NCI-H2107 (cell line): ENCODE measurements at places on chromosomes 2 and 18.

DNA sequence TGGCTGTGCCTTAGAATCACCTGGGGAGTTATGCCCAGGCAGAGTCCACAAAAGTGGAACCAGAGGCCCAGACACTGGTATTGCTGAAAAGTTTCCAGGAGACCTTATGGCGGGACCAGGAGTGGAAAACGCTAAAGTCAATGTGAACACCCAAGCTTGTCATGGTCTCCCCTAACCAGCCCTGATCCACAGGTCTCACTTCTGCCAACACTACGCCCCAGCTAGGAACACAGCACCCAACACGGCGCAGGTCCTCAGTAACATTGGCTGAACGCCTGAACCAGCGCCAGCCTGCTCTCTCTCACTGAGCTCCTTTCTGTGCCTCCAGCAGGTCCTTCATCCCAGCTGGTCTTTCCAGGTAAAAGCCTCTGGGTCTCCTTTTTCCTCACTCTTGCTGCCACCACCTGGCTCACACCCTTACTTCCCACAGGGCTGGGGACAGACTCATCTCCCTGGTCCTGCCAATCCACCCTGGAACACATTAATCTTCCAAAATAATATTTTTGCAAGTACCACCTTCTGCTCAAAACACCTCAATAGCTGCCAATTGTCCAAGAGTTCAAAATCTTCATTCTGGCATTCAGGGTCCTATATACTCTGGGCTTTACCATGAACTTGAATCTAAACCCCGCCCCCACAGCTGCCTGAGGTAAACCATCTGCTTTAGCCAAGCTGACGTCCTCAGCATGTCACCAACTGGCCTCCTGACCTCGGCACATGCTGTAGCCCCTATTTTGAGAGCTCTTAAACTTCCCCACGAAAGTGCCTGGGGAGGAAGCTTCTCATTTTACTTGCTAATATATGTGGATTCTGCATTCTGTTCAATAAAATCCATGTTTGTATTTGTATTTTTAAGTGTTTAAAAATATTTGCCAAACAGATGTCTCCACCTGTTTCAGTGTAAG, 34.6 kb downstream of the ADCY3 start:
- no peak for DNase-seq

GRCh38 chr2:58407487-58407886, 166.4 kb upstream of the FANCL start:
- no peak for DNase-seq

GRCh38 chr2:69936906-69937305, 22.0 kb downstream of the MXD1 start:
- DNase-seq, result no peak

GRCh38 chr2:120807751-120808150, 72.1 kb downstream of the GLI2 start:
- no peak for DNase-seq

DNA sequence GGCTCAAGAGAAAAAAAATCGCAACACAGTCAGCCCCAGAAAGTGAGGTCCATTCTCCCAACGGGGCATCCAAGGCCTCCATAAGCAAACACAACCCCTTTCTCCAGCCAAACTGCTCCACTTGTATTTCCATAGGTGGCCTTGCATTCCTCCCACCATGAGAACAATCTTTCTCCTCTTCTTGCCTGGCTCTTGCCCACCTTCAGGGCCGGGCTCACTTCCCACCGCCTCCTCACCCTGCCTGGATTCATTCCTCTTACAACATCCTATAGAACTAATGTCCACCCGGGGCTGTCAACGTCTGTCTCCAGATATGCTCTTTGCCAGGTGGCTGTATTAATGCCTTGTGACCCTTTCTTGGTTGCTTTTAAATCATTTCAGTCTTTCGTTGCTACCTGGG, 124.5 kb downstream of the SMAD7 start:
- DNase-seq, result no peak

- DNase-seq, result no peak
These were observed 207.0 kb upstream of the SKOR2 start for GRCh38 chr18:47458483-47458882.

- DNase-seq, result no peak
These were observed 774.6 kb upstream of the FAM98A start for GRCh38 chr2:34373586-34374233.

GRCh38 chr2:38158378-38159118, 82.6 kb upstream of the CYP1B1 start:
- DNase-seq, result no peak

- no peak for DNase-seq
These were observed 88.6 kb upstream of the ACAA2 start for GRCh38 chr18:49901862-49902340.

GRCh38 chr2:10454505-10454904, 6.4 kb upstream of the ODC1 start:
- no peak for DNase-seq

GRCh38 chr2:239506101-239506857, 105.5 kb upstream of the HDAC4 start:
- DNase-seq, result no peak

- no peak for DNase-seq
These were observed 85.7 kb downstream of the EN1 start for GRCh38 chr2:118761771-118762170.

DNA sequence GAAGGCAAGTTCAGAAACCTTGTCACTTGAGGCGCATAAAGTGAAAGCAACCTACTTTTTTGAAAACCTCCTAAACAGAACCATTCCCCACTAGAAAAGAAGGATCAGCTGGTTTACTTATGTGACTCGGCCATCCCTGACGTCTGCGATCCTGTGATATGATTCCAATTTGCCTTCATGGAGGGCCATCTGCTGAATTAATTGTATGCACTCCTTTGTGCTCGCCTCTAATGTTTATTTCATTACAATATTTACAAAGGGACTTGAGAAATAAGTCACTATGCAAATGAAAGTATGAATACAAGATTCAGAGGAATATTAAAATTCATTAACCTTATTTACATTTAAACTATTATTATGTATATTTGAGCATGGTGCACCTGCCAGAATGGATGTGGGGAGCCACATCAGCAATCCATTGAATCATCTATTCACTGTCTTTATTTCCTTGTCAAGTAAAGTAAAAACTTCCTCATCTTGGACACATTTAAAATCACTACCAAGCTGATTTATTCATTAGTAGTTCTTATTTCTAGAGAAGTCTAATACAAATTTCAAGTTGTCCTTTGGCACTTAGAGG, 96.5 kb downstream of the RBM43 start:
- DNase-seq, result no peak

DNA sequence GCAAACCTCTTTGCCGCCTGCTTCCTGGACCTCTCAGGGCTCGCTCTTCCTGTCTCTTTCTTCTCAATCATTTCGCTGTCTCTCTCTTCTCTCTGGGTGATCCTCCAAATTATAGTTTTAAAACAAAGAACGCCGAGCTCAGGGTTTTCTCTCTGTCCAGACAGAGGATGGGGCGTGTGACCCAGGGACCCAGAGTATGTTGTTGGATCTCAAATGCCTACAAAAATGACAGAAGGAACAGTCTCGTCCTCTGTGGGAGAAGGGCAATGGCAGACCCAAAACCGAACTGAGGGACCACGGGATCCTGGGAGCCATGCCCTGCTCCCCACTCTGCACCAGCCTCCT, 88.5 kb downstream of the EIPR1 start:
- DNase-seq, result no peak

DNA sequence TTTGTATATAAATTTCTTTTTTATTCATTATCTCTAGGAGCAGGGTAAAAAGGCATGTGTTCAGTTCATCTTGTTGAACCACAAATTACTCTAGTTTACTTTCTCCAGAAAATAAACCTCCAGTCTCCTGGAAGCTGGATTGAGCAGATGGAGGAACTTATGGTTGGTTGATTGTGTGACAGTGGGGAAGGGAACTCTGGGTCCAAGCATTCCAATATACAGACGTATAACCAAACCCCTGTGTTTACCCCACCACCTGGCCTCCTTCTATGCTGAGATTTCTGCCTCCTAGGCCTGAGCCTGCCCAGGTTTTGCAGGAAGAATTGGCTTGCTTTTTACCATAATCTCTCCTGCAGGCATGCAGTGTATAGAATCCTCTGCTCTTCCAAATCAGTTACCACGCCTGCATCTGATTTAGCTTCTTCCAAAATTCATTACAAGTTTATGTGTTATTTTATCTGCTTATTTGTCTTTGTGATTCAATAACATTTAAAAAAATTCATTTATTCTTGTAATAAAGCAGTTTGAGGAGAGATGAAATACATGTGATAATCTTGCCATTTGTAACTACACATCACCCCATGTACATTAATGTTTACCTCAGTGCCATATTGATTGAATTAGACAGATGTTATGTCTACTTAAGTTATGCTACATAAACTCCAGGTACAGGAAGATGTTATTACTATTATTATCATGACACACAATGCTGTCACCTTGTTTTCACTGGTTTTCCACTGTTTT, 2.5 kb upstream of the RAB27B start:
- no peak for DNase-seq

GRCh38 chr2:130877258-130877657, 40.5 kb downstream of the ARHGEF4 start:
- DNase-seq, result no peak

- no peak for DNase-seq
These were observed 269.7 kb upstream of the APCDD1 start for GRCh38 chr18:10184776-10185175.

GRCh38 chr18:8947566-8947965, 154.9 kb upstream of the NDUFV2 start:
- DNase-seq, result no peak

GRCh38 chr2:104836265-104836664, 17.6 kb upstream of the POU3F3 start:
- DNase-seq, result no peak
